A549 treated with Hydrocortisone at 1 μM for 4 hours (cell line): ENCODE measurements at places on chromosomes 3 and 15. TPM values are rescaled to one million over a fixed set of nuclear protein-coding genes. Genes with fewer than 3 reads are reported as not detected.

Gene SH3GL3
- 0.38 to 0.75 TPM (median 0.61 TPM) in 5 replicates for total RNA-seq

Gene SLC9C1
- total RNA-seq, result not detected in 5 replicates

Gene P2RY1
- total RNA-seq, result 0.47 to 0.60 TPM (median 0.50 TPM) in 5 replicates

Gene UTS2B
- total RNA-seq, result 0.13 to 0.20 TPM in 2 of 5 replicates, not detected in the others

Gene ATP13A5
- not detected in 5 replicates for total RNA-seq

Gene ACTC1
- 0.16 to 0.26 TPM (median 0.25 TPM) in 4 of 5 replicates, not detected in the other for total RNA-seq

Gene C2CD4A
- 0.06 to 0.32 TPM (median 0.12 TPM) in 5 replicates for total RNA-seq

Gene TRIM71
- 0.02 TPM in 2 of 5 replicates, not detected in the others for total RNA-seq

Gene FILIP1L
- total RNA-seq, result 0.14 to 0.29 TPM (median 0.21 TPM) in 5 replicates

Gene NPTN
- total RNA-seq, result 184 to 210 TPM (median 208 TPM) in 5 replicates

Gene EAF2
- 1.6 to 2.4 TPM (median 2.1 TPM) in 5 replicates for total RNA-seq

Gene ANKRD34C
- total RNA-seq, result not detected in 5 replicates

Gene DUT
- total RNA-seq, result 88.8 to 113 TPM (median 110 TPM) in 5 replicates

Gene RMDN3
- 21.4 to 26.1 TPM (median 22.6 TPM) in 5 replicates for total RNA-seq

Gene GMNC
- not detected in 5 replicates for total RNA-seq

Gene WDR76
- 11.3 to 15.4 TPM (median 12.2 TPM) in 5 replicates for total RNA-seq

Gene THPO
- 0.11 to 0.12 TPM in 2 of 5 replicates, not detected in the others for total RNA-seq
